ENCODE measurements at places on chromosomes 1 and 21.

DNA sequence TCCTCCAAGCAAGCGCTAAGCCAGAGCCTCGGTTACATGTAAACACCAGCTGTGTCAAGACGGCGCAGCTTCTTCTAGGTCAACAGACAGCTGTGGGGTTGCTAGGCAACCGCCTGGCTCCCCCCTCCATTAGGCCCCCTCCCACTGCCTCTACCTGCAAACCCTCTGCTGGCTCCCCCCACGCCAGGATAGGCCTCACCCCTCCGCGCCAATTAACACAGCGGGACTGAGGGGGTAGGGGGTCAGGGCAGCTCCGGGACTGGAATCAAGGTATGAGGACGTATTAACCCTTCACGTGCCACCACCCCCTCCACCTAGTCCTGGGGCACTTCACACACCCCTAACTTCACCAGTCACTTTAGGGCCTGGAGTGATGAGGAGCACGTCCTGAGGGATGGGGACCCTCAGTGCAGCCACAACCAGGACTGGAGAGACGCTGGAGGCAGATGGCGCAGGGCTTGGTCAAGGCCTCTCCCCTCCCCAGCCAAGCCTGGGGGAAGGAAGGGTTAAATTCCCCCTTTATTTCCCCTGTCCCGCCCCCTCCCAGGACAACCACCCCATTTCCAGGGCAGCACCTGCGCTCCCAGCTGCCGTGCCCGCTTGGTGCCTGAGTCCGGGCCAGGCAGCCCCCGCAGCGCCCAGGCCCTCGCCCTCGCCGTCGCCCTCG, 37.4 kb upstream of the WASF2 start:
- DNase-seq, result peak; percentile 89

- peak; percentile 81 for DNase-seq
Observed at GRCh38 chr1:41387667-41388091, 26.4 kb downstream of the FOXO6 start.

GRCh38 chr1:172637522-172637921, 21.4 kb upstream of the FASLG start:
- DNase-seq, result no peak

- DNase-seq, result no peak
Observed at GRCh38 chr1:230979389-230979716, 459 bp downstream of the ARV1 start.

GRCh38 chr1:94382201-94382600, 36.0 kb upstream of the ABCD3 start:
- no peak for DNase-seq

- no peak for DNase-seq
Observed at GRCh38 chr1:18895317-18895716, 7.0 kb downstream of the ALDH4A1 start.

DNA sequence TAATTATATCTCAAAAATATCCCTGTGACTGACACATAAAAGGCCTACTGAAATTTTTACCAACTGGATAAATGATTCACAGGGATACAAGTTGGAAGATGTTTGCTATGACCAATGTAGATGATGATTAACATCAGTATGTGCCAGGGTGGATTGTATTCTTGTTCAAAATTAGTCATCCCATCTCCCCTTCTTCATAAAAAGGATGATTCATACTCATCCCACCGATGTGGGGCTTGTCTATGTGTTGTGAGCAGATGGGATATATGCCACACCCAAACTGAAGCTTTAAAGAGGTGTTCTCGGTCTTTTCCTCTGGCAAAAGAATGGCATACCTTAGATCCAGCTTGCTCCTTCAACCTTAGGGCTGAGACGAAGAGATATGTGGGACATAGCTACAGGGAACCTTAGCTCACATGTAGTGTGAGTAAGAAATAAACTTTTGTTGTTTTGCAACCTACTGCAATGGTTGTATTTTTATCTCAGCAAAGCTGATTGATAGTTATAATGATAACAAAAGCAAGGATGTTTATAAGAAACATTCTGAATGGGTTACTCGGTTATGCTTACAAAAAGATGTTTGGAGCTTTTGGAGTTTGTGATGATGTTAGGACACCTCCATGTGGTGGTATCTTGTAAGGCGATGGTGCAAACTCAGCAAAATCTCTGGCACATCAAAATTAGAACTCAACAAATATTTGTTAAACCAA, 29.4 kb downstream of the SPATA17 start:
- no peak for DNase-seq

DNA sequence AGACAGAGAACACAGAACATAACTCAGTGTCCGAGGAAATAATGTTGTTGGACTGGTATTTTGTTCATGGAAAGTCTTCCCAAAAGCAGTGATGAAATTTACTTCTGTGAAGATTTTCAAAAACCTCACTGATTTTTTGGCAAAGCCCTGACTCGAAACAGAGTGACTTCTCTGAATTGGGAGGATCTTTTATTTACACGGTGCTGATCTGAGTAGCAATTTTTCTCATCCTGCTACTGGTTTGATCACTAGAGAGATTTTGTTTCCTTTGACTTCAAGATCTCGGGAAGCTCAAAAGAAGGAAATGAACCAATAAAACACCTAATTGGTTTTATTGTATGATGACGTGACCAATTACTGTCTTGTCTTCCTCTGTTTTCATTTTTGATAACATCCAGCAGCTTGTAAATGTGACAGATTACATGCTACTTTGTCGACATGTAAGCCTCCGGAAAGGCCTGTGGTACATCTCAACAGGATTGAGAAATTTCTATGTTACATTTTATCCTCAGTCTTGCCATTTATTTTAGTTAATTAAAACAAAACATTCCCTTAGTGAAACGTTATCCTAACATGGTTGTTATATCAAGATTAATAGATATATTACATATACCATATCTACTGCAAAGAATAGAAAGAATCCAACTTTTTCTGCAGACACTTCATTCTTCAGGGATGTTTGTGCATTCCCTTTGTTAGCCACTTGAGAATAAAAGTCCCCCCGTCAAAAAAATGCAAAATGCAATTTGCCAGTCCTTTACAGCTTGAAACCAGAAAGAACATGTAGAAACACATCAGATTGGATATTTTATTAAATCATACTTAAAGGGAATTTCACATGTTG, 42.8 kb upstream of the IFI44L start:
- DNase-seq, result no peak

GRCh38 chr1:181141431-181141910, 53.0 kb downstream of the IER5 start:
- no peak for DNase-seq

GRCh38 chr21:32565856-32566465, 19.4 kb downstream of the TCP10L start:
- no peak for DNase-seq

Measured in testis (tissue), 5 donors.